NCI-H1417 treated with DMSO at 0.1 percent for 48 hours (cell line): ENCODE measurements at places on chromosomes 12 and 14.

- no peak for DNase-seq
Observed at GRCh38 chr12:93802698-93803423, 125.7 kb downstream of the CRADD start.

GRCh38 chr12:6563448-6564050, 4.5 kb downstream of the NOP2 start:
- no peak for DNase-seq

GRCh38 chr12:9114946-9115345, 773 bp downstream of the A2M start:
- DNase-seq = no peak

DNA sequence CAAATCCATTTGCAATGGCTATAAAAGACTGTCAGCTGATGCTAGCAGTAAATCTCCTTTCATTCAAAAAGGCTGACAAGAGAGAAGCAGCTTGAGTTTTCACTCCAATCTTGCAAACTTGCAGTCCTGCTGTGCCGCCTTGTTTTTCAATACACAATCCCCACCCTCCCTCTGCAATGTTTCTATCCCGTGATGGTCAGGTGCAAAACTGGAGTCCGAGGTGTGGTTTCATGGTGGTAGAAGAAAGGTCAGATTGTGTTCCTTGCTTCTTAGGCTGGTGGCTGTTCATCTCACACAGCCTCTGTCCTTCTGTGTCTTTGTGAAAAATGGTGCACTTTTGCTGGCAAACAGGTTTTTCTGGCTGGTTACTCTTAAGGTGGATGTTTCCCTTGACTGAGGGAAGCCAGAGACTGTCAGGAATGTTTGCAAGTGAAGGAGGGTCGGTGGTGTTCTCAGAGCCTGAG, 27.7 kb upstream of the TBX3 start:
- DNase-seq = no peak

- no peak for DNase-seq
Observed at GRCh38 chr14:22995889-22996625, 13.7 kb upstream of the AJUBA start.

- no peak for DNase-seq
Observed at GRCh38 chr12:51822956-51823355, 25.6 kb downstream of the FIGNL2 start.

- DNase-seq = no peak
Observed at GRCh38 chr12:66508025-66508424, 170.9 kb downstream of the GRIP1 start.

DNA sequence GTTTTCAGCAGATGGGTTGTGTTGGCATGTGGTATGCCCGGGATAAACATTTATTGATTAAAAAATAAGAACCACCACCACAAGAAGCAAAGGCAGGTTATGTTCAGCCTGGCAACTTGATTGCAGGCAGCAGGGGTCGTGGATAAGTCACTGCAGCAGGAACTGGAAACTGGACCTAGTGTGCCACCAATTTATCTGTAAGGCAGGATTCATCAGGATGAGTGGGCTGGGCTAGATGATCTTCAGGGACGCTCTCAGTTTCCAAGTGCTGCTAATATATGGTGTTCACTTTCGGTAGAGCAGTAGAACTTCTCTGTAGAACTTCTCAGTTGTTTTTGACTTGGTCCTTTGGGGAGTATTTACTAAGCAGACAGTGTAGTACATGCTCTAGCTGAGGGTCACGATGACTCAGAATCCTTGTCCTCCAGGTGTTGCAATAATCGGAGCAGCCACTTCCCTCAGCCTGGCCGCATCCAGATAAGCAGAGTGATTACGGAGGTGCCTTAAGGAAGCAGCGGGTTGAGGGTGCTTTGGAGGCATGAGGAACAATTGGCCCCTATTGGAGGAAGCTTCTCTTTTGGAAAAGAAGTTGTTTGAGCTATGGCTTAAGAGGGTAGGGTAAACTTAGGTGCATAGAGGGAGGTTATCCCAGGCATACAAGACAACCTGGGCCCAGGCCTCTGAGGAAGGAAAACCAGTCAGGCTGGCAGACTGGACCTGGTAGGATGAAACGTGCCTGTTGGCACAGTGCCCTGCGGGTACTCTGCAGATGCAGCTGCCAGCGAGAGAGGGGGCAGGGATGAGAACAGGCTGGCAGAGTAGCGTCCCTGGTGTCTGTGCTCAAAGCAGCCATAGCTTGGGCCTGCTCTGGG, 104.0 kb downstream of the GPR135 start:
- DNase-seq = peak; percentile 15

GRCh38 chr14:21309238-21309636, 29.4 kb downstream of the RPGRIP1 start:
- DNase-seq = no peak

GRCh38 chr12:115035535-115036107, 351.6 kb upstream of the TBX3 start:
- DNase-seq = no peak

- no peak for DNase-seq
Observed at GRCh38 chr12:68158432-68158831, 1.1 kb downstream of the IFNG start.

DNA sequence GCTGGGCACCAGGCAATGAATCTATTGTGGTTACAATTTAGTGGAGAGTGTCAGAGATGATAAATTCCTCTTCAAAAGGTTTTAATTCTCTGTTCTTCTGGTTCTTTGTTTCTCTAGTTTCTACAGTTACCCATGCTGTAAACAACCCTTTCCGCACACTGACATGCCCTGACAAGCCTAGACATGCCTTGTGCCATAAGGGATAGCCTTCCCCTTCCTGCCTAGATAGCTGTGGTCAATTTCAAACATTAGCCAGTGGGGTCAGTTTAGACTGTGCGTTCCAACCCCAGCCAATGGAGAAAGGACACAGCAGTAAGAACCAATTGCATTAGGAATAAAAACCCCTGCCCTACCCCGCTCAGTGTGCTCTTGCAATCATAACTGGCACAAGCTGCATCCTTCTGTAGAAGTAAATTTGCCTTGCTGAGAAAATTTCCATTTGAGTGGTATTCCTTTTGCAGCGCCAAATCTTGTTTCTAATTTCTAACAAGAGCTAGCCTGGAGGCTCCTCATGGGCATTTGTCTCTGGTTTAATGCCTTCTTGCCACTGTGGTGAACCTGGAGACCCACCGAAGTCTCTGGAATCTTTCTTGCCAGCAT, 6.4 kb downstream of the EDDM3A start:
- no peak for DNase-seq

DNA sequence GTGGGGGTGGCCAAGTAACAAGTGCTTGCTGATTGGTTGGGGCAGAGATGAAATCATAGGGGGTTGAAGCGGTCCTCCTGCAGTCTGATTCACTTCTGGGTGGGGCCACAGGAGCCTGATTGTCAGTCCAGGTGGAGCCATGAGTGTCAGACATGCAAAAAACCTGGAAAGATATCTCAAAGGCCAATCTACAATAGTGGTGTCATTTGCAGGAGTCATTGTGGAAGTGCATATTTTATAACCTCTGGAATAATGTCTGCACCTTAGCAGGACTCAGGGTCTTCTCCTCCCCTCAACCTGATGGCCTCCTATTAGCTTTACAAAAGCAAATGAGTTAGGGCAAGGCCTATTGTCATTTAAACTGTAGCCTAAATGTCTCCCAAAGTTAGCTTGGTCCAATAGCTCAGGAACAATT, 241.4 kb downstream of the NUAK1 start:
- DNase-seq = no peak

DNA sequence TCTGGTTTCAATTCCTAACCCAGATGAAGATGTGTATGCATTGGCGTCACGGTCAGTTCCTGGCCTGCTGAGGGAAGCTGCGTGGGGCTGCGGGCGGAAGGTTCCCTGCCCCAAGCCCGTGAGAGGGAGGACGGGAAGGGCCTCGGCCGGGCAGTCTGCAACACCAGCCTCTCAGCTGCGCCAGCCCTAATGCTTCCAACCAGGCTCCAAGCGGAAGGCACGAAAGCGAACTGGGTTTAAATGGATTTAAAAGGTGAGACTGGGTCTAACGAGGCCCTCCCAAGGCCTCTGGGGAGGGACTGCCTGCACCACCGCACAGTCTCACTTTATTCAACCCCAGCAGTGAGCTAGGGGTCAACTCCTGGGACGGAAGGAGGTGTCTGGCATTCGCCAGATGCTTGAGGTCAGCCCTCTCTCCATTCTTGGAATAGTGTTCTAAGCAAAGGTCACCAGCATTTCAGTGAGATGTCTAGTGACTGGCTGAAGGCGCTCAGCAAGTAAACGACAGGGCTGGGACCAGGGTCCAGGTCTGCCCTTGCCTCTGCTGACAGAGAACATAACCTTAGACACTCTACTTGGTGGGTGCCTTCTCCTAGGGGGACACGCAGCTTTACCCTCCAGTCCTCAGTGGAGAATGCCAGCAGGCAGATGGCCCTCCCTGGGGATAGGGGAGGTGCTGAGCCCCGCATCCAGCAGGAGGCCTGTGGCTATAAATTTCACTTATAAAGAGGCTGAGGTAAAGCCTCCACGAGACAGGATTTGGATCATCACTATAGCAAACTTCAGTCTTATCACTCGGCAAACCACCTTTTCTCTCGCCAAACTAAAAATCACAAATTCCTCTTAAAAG, 92.2 kb downstream of the PIWIL1 start:
- DNase-seq = no peak

DNA sequence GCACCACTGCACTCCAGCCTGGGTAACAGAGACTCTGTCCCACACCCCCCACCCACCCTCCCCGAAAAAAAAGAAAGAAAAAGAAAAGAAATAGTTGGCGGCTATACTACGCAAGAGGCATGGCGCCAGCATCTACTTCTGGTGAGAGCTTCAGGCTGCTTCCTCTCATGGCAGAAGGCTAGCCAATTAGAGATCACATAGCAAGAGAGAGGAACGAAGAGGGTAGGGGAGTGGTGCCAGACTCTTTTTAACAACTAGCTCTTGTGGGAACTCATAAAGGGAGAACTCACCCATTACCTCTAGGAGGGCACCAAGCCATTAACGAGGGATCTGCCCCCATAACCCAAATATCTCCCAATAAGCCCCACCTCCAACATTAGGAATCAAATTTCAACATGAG, 6.2 kb downstream of the DENND5B start:
- DNase-seq = no peak

GRCh38 chr12:2640281-2640680, 154.5 kb upstream of the FKBP4 start:
- DNase-seq = no peak

- DNase-seq = no peak
Observed at GRCh38 chr14:69615496-69616407, 4.4 kb downstream of the SUSD6 start.

DNA sequence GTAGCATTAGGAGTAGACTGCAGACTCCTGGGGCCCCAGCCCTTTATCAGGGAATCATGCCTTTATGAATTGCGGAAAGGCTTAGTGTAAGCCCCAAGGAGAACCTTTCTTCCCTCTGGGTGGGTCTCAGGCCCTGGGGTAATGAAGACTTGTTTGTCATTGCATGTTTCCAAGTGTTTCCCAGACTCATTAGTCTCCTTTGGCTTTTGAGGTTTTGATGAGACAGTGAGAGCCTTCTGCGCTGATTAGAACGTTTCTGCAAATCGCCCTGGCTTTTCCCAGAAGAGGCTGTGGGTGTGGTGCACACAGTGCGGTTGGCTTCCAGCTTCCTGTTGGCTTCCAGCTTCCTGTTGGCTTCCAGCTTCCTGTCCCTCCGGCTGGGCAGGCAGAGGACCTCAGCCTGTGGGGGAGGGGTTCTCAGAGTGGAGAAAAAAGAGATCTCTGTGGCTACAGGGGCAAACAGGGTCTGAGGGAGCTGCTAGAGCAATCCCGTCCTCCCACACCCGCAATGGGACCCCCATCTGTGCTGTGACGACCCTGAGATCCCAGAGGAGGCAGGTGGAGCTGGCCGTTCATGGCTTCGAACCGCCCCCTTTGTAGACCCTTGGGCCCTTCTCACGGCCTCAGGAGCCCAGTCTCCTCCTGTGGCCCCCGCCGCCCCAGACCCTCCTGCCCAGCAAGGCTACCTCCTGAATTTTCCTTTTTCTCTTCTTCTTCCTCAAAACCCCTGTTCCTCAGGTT, 42.1 kb downstream of the GPR68 start:
- DNase-seq = no peak

- no peak for DNase-seq
Observed at GRCh38 chr12:18782827-18783226, 44.9 kb downstream of the CAPZA3 start.

DNA sequence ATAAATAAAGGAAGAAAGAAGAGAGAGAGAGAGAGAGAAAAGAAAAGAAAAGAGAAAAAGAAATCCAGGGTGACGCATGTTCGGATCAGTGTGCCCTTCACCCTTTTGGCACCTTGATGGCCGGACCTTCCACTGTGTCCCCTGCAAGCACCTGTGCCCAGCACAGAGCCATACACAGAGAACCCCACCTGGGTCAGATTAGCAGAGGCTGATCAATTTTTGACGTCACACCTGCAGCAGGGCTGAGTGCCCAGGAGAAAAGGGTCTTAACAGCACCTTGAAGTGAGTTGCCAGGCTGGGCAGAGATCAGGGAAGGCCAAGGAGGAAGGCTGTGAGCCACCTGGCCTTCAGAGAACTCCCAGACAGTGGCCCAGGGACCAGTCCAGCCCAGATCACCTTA, 114.4 kb downstream of the CALM1 start:
- no peak for DNase-seq
